NCI-H1092 (cell line): ENCODE measurements at places on chromosomes 12 and 14.
A peak's percentile ranks its signal among the peaks of the same experiment; 100 is the strongest.

DNA sequence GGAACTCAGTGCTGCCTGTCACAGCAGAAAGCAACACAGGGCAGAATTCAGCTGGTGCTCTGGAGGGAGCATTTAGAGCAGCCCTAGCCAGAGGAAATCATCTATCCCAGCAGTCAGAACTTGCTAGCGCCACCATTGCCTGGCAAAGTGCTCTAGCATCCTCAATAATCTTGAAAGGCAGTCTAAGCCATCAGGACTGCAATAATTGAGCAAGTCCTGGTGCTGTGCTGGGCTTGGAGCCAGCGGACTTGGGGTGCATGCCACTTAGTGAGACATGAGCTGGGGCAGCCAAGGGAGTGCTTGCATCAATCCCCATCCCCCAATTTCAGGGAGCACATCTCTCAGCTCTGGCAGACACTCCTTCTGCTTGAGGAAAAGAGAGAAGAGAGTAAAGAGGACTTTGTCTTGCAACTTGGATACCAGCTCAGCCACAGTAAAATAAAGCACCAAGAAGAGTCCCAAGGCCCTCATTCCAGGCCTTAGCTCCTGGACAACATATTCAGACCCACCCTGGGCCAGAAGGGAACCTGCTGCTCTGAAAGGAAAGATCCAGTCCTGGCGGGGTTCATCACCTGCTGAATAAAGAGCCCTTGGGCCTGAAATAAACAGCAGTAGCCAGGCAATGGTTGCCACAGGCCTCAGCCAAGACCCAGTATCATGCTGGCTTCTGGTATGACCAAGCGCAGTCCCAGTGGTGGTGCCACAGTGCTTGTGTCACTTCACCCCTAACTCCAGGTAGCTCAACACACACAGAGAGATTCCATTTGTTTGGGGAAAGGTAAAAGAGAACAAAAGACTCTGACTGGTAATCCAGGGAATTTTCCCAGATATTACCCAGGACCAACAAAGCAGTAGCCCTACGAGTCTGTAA lies 44.5 kb upstream of the ZDHHC17 start:
- no peak for DNase-seq

DNA sequence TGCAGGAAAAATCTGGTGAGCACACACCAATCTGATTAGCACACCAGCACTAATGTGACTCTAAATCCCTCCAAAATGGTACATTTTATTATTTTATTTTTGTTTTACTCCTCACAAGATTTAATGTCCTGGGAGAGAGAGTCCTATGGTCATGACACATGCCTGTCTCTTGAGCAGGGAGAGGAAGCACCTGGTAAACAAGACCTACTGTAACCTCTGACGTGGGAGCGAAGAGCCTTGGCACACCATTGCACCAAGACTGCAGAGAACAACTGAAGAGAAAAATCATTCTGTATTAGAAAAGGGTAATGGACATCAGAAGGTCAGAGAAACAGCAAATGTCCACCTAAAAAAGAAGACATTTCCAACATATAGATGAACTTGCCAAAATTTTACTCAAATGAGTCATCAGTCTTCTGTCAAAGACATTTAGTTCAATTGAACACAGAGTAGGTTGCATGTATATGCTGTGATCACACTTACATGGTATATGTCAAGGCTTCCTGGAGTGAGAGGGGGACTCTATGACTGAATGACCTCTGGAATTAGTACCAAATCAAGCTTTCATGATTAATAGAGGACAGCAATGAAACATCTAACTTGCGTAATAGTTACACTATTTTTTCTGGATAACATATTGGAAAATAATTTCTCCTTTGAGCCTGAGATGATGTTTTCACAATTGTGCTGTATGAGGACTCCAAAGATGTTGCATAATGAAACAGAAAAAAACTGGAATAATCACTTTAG lies 186.9 kb upstream of the FLRT2 start:
- no peak for DNase-seq

GRCh38 chr14:98594156-98594555 lies 677.8 kb downstream of the BCL11B start:
- no peak for DNase-seq

- DNase-seq = peak; percentile 53
Measured at GRCh38 chr12:16605642-16606116, 283 bp downstream of the LMO3 start.

- no peak for DNase-seq
Measured at GRCh38 chr14:34064349-34064748, 113.5 kb upstream of the EGLN3 start.

- peak; percentile 51 for DNase-seq
Measured at GRCh38 chr14:60349663-60350365, 100.8 kb downstream of the PPM1A start.

DNA sequence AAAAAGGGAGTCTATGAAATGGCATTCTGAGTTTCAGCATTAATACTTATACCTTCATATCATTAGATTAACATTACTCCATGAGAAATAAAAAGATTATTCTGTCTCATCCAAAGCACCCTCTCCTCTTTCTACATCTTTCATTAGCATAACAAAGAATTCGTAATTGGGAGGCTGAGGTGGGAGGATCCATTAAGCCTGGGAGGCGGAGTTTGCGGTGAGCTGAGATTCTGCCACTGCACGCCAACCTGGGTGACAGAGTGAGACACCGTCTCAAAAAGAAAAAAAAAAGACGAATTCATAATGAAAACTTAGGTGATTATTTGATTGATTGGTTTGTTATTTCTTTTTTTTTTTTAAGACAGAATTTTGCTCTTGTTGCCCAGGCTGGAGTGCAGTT lies 1.8 kb upstream of the CDK17 start:
- DNase-seq = no peak

DNA sequence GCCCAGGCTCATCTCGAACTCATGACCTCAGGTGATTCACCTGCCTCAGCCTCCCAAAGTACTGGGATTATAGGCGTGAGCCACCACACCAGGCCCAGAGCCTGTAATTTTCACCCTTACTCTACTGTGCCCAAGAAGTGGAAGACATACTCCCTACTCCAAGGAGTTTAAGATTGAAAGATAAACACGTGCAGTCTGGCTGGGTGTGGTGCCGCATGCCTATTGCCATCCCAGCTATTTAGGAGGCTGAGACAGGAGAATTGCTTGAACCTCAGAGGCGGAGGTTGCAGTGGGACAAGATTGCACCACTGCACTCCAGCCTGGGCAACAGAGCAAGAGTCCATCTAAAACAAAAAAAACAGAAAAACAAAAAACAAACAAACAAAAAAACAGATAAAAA lies 90.0 kb downstream of the NINJ2 start:
- no peak for DNase-seq

DNA sequence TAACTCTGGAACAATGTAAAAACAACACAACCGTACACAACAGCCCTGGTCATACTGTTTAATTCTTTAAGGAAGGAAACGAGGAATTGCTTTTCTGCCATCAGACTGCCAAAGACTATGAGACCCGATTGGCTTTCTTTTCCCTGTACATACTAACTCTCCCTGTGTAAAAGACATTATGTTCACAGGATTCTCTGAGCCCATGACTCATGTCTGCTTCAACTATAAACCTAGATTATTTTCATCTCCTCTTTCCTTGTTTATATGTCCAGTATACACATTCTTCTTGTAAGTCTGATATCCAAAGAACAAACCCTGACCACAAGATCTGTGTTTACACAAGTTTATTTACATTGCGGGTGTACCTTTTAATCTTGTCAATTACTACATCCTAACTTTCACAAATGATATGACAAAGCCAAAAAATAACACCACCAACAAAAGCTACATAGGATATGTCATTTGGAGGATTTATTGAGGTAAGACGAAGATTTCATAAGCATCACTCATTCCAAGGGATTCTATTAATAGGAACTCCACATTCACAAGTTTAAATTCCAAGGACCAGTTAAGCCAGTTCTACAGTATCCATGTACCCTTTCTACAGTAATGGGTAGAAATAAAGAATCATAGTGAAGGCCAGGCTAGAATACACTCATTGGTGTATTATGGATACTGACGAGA lies 67.3 kb downstream of the STXBP6 start:
- no peak for DNase-seq

GRCh38 chr12:115504306-115505290 lies 772.9 kb downstream of the MED13L start:
- no peak for DNase-seq

GRCh38 chr12:115335048-115335447 lies 651.1 kb upstream of the TBX3 start:
- no peak for DNase-seq

DNA sequence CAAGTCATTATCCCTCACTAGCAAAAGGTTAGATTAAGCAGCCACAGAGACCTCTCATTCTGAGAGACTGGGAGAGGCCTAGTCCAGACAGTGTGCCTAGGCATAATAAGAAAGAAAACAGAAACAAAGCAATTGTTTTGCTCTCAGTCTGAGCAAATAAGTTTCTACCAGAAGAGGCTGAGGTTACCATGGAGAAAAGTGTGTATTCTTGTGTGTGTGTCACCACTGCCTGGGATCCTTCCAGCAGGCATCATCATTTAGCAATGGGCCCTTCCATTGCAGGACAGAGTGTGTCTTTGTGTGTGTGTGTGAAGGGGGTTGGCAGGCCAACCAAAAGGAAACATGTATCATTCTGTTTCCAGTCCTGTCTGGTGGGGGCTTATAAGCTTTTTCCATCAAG lies 3.7 kb downstream of the EFS start:
- DNase-seq = no peak

- no peak for DNase-seq
Measured at GRCh38 chr14:61992139-61992538, 229.9 kb downstream of the SNAPC1 start.

- DNase-seq = no peak
Measured at GRCh38 chr12:99108924-99109323, 463.8 kb downstream of the APAF1 start.

DNA sequence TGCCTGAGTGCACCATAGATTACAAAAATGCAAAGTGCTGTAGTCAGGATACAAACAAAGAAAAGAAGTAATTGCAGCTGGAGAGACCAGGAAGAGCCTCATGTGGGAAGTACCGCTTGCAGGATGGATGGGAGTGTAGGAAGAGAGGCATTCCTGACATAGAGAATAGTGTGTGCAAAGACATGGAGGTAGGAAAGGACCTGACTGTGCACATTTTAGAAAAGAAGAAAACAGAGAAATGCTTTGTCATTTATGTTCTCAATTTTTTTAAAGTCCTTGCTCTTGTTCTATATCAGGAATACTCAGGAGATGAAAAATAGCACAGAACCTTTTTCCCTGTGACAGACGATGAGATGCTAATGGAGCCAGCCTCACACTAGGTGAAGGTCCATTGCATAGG lies 358.7 kb upstream of the TMPO start:
- DNase-seq = no peak

GRCh38 chr12:64621257-64621942 lies 11.1 kb downstream of the RASSF3 start:
- DNase-seq = no peak

DNA sequence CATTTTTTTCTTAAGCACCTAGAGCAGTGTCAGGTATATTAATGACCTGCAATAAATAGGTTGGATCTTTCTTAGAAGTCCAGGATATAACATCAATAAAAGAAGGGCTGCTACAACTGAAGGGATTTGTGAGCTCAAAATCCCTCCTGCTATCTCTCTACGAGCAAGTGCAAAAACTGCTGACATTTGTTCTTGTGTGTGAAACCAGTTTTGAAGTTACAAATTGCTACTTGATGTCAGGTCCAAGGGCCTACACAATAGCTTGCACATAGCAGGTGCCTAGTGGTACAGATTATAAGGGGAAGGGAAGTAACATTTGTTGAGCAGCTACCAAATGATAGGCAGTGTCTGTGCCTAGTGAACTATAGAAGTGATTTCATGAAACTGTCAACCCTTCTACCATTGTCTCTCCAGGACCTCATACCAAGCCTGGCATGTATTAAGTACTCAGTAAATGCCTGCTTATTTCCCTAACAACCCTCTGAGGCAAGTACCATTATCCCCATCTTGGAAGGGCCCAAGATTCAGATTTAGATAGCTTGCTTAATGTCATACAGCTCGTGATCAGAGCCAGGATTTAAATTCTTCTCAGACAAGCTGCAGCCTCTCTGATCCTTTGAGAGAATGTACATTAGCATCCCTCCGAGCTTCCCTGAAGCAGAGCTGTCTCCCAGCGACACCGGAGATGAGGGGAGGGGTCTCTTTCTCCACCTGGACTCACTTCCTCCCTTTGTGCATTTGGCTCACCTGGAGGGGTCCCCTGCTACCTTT lies 300.3 kb downstream of the ZFP36L1 start:
- DNase-seq = no peak

DNA sequence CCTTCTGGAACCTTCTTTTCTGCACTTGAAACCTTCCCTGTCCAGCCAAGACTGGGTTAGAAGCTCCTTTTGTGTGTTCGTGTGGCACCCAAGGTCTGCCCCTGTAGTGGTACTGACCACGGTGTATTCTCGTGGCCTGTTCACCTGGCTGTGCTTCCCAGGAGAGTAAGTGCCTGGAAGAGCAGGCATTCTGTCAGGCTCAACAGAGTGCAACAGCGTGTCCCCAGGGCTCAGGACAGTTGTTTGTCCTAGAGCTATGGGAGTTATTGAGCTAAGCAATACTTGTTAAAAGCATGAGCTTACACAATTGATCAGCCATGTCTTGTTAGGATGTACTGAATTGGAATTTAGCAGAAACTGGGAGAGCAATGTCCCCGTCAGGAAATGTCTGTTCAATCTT lies 12.9 kb upstream of the SLC38A2 start:
- DNase-seq = no peak

DNA sequence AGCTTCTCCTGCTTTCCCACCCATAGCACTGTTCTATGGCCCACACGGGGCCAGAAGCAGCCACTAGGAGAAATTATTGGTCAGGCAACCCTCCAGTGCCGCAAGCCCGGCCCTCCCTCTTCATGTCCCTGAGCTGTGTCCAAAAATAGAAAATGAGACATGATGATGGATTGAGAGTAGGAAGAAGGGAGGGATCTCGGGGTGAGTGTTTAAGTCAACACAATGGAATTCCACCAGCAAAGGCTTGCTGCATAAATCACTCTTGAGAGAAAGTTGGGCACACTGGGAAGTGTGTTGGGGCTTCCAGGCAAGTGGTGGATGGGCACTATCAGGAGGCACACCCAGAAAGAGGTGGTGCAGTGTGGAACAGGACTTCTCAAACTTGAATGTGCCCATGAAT lies 94.2 kb downstream of the LLPH start:
- no peak for DNase-seq

DNA sequence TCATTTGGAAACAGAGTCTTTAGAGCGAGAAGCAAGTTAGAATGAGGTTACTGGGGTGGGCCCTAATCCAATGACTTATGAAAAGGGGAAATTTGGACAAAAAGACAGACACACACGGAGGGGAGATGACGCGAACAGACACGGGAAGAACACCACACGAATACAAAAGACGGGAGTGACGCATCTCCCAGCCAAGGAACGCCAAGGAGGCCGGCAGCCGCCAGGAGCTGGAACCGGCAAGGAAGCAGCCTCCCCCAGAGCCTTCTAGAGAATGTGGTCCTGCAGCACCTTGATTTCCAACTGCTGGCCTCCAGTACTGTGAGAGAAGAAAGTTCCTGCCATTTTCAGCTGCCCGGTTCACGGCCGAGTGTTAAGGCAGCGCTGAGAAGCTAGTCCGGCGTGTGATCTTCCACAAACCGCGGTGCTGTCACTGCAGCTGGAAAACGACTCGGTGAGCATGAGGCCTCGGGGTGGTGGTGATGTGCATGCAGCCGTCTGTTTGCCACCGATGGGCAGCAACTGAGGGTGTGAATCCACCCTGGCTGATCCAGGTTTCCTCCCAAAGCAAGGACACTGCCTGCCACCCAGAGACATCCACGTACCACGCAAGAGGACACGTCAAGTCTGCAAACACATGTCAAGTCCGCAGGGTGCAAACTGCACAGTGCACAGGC lies 124.5 kb downstream of the NCOR2 start:
- no peak for DNase-seq
